Keratinocyte (primary cell): ENCODE measurements at places on chromosomes 11 and 22. TPM values are rescaled to one million over a fixed set of nuclear protein-coding genes. Genes with fewer than 3 reads are reported as not detected.

The SCGB1D1 gene
- not detected in 3 replicates for polyA plus RNA-seq

The CDHR5 gene
- polyA plus RNA-seq: not detected in 3 replicates

The OPCML gene
- 0.04 to 0.09 TPM in 2 of 3 replicates, not detected in the other for polyA plus RNA-seq

The ACP2 gene
- 10.9 to 19.8 TPM (median 11.5 TPM) in 3 replicates for polyA plus RNA-seq

The MPEG1 gene
- not detected in 3 replicates for polyA plus RNA-seq

- no peak overlapping the region for H3K27ac ChIP-seq
- H3K27me3 ChIP-seq: no peaks in the 10 kb centered on the region
- DNase-seq: no peak
Measured at GRCh38 chr22:27723708-27724107, 77.8 kb downstream of the MN1 start.

GRCh38 chr22:23787600-23787896, 782 bp downstream of the SMARCB1 start:
- H3K27me3 ChIP-seq: no peaks in the 10 kb centered on the region
- H3K4me1 ChIP-seq: peaks cover 12% of the 10 kb centered on the region
- peak overlapping the region; percentile 42 for H3K27ac ChIP-seq
- peak overlapping the region; percentile 95 for H3K4me3 ChIP-seq
- DNase-seq: no peak

DNA sequence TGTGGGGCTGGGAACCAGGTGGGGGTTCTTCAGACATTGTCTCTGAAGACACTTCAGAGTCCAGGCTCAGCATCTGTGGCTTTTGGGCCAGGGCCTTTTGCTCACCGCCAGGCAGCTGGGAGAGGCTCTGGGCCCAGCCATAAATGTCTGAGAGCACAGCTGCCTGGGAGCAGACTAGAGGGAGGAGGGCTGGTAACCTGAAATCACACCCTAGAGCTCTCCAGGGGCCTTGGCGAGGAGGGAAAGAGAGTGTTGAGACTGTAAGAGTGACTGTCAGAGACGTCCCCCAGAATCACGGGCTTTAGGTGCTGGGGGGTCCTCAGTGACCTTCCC, 4.1 kb downstream of the TRABD start:
- peaks cover 8% of the 10 kb centered on the region for H3K36me3 ChIP-seq
- H3K27me3 ChIP-seq: no peaks in the 10 kb centered on the region
- peak overlapping the region; percentile 78 for H3K27ac ChIP-seq
- peak overlapping the region; percentile 43 for H3K4me3 ChIP-seq

DNA sequence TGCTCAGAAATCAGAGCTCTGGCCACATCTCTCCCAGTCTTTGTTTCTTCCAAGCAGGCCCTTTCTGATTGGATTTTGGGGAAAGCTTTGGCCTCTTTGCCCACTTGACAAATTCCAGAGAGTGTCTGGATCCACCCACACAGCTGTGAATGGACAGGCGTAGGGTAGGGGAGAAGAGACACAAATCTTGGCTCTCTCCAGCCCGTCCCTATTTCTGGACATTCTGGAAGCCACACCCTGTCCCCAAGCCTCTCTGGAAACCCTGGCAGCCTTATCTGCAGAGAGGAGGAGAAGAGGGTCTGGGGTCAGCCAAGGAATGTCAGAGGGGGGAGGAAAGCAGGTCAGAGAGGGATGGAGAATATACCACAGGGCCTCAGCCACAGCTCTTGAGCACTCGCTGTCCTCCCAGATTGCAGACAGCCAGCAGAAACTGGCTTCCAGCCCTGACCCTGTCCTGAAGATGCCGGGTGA, 59.5 kb upstream of the WNT11 start:
- H3K27me3 ChIP-seq: peaks cover 15% of the 10 kb centered on the region
- DNase-seq: no peak

DNA sequence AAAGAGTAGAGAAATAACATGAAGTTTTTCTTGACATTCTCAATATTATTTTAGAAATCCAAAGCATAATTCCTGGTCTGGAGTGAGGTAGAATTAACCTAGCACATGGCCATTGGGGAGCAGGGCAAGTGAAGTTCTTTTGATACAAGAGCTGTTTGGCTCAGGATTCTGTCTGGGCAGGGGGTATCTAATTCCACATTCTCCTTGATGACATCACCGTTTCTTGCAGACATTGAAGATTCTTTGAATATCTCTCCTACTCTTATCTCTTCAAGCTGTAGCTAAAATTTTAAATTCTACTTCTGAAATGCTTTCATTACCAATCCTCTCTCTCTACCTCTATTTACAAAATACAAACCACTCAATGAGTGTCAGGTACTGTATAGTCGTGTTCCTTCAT, 138.2 kb upstream of the TENM4 start:
- H3K4me1 ChIP-seq: no peaks in the 10 kb centered on the region
- no peak overlapping the region for H3K4me3 ChIP-seq
- H3K36me3 ChIP-seq: no peaks in the 10 kb centered on the region
- DNase-seq: no peak
- peaks cover 3% of the 10 kb centered on the region for H3K27me3 ChIP-seq

- no peaks in the 10 kb centered on the region for H3K4me1 ChIP-seq
- no peak for DNase-seq
- no peak overlapping the region for H3K4me3 ChIP-seq
- peaks cover 22% of the 10 kb centered on the region for H3K36me3 ChIP-seq
- no peaks in the 10 kb centered on the region for H3K27me3 ChIP-seq
Measured at GRCh38 chr11:47501101-47501500, 51.8 kb downstream of the CELF1 start.

- peaks cover 4% of the 10 kb centered on the region for H3K4me1 ChIP-seq
- peaks cover 2% of the 10 kb centered on the region for H3K36me3 ChIP-seq
- H3K27ac ChIP-seq: peak overlapping the region; percentile 44
Measured at GRCh38 chr22:47091246-47091651, 328.8 kb downstream of the TBC1D22A start.

GRCh38 chr11:128645968-128646367, 47.9 kb upstream of the FLI1 start:
- H3K4me1 ChIP-seq: no peaks in the 10 kb centered on the region
- H3K36me3 ChIP-seq: no peaks in the 10 kb centered on the region
- no peak overlapping the region for H3K27ac ChIP-seq
- no peak for DNase-seq
